ENCODE measurements at places on chromosomes 12 and 14.

- DNase-seq = no peak
Measured at GRCh38 chr14:105858676-105859025, 332.3 kb downstream of the TMEM121 start.

- peak; percentile 37 for DNase-seq
Measured at GRCh38 chr12:104177663-104178501, 37.7 kb upstream of the TXNRD1 start.

GRCh38 chr14:75286313-75286712, 7.7 kb downstream of the FOS start:
- DNase-seq = no peak

DNA sequence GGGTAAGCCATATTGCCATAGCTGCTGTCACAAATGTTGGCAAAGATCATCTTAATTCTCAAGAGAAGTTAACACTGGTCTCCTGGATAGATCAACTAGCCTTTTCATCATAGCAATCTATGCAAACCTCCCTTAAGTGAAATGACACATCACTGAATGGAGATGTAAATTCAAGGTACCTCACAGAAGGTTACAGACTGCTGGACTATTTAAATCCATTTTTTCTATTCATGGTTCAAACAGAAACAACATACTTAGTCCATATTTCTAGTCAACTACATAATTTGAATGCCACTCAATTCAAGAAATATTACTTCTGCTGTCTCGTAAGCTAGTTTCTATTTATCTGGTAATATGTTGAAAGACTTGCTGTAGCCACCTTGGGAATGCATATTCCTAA, 748.3 kb downstream of the C12orf50 start:
- DNase-seq = no peak

DNA sequence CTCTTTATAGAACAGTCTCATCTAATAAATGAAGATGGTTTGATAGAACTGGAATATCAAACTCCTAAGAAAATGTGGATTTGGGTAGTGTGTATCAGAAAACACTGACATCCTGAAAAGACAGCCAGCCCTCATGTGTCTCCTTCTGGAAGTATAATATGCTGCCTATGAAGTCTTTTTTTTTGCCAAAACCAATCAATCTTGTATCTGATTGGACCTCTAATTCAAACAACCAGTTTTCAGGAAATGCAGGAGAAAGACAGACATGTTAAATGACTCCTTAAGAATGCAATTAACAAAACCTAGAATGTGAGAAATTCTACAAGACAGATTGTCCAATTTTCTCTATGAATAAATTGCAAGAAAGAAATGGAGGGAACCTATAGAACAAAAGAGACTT, 34.3 kb downstream of the MYO1H start:
- no peak for DNase-seq

DNA sequence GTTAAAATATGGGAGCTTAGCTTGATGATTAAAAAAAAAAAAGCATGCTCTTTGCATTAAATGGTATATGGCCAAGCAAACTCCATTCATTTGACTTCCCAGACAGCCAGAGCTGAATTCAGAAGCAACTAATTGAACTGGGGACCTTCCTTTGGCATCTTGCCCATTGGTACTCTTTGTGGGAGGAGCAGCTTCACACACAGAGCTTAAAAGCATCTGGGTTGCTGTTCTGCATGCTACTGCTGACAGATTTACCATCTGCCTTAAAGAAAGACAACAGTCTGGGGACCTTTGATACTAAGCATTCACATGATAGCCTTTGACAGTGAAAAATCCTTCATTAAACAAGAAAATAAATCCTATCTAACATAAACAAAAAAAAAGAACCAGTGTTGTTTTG, 977.9 kb downstream of the TMTC2 start:
- DNase-seq = peak; percentile 86

DNA sequence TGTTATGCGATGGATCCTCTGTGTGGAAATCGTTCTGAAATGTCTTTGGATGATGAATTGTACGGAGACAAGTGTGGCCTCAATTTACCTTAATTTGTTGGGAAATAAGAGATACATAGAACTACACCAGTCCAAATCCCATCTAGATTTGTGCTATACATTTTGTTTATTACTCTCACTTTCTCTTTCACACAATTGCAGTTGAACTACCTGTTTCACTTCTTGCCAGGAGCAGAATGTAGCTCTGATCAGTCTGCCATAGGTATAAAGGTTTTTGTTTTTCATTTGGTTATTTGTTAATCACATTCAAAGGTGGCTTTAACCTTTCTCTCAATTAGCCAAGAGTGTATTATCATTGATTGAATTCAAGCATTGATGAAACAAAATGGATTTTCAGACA, 268.2 kb downstream of the SNAPC1 start:
- no peak for DNase-seq

GRCh38 chr12:51334764-51335163, 10.8 kb upstream of the BIN2 start:
- no peak for DNase-seq

DNA sequence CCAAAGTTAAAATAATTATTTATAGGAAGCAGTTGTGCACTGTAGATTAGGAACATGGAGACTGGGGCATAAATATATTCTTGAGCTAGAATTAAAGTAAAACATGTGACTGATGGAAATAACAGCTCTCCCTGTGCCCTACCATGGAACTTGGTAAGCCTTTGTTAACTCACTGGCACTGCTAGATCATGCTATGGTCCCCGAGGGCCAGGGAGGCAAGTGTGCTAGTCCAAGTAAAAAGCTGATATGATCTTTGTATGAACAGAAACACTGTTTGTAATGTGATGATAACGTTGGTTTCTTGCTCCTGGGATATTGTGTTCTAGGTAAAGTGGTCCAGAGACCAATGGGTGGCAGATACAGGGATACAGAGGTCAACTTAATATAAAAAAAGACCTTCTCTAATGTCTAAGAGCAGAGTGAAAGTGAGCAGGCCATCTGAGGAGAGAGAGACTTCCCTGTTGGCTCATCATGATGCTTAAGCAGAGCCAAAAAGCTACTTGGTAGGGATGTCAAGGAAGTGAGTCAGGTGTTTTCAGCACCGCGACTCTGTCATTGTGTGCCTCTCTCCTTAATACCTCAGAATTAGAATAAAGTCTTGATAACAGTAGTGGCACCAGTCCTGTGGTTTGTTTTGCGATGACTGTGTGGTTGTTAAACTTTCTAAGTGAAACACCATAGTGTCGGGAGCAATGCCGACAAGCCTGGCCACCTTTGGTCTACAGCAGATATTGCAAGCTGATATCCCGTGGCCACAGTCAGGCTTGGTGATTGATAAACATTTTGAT, 27.6 kb downstream of the BICD1 start:
- DNase-seq = peak; percentile 63

GRCh38 chr14:92756446-92756845, 8.0 kb upstream of the LGMN start:
- DNase-seq = no peak

- no peak for DNase-seq
Measured at GRCh38 chr12:72673853-72674252, 401.7 kb downstream of the TRHDE start.

- DNase-seq = no peak
Measured at GRCh38 chr12:116057356-116057755, 220.1 kb downstream of the MED13L start.

- no peak for DNase-seq
Measured at GRCh38 chr12:13425766-13426165, 229.2 kb downstream of the EMP1 start.

- no peak for DNase-seq
Measured at GRCh38 chr14:32169191-32169590, 32.7 kb upstream of the RNU6-7 start.

DNA sequence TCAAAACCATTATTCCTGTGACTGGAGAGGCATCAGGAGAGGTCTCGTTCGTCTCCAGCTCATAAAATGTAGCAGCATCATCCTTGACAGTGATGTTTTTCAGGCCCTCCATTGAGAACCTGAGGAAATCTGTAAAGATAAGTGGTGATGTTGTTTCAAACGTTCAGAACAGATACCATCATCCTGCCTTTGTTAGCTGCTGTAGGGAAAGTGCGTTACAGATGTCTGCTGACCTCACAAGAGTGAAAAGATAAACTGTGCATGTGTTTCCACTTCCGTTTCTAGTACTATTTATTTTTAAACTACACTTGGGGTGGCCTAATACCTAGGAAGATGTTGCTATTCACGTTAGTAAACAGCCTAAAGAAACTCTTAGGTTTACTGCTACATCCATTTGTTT, 28.4 kb downstream of the BCL2L14 start:
- DNase-seq = no peak

GRCh38 chr12:116609319-116610114, 50.3 kb downstream of the MAP1LC3B2 start:
- DNase-seq = no peak

DNA sequence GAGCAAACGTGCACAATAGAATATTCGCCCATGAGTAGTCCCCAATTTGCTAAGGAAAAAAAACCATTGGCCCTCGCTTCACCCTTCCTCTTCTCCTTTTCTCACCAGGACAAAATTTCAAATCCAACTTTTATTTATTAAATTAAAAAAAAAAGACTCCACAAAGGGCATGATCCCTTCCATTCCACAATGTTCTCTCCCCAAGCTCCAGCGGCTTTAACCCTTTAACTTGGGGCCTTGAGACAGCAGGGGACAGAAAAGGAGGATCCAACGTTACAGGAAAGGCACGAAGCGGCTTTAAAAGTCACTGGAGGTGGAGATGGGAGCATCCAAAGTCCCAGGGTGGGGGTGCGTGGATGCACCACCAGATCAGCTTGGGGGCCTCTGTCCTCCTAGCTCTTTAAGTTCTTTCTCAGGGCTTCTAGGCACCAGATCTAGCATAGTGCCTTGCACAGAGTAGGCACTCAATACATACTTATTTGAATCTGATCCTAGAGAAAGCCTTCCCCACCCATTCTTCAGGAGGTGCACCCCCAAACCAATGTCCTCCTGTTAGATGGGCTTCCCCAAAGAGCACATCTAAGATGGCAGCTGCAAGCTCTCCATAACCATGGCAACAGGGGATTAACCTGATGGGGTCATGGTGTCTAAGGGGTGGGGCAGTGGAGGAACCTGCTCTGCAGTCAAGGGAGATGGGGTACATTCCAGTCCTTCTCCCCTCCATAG, 5.2 kb upstream of the AAAS start:
- DNase-seq = no peak

DNA sequence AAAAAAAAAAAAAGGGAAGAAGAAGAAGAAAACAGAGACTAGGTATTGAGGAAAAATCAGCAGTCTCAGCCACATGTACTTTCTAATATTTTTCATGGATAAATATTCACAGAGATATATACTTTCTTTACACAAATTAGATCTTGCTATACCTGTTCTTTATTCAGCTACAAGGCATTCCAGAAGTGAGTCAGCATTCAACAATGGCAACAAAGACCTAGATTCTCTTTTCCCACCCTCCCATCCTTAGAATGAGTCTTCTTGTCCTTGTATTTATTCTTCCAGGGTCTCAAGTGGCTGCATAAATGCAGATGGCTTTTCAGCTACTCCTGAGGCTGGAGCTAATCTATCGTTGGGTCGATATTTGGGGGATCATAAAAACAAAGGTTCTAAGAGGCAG, 93.0 kb downstream of the NT5DC3 start:
- no peak for DNase-seq

DNA sequence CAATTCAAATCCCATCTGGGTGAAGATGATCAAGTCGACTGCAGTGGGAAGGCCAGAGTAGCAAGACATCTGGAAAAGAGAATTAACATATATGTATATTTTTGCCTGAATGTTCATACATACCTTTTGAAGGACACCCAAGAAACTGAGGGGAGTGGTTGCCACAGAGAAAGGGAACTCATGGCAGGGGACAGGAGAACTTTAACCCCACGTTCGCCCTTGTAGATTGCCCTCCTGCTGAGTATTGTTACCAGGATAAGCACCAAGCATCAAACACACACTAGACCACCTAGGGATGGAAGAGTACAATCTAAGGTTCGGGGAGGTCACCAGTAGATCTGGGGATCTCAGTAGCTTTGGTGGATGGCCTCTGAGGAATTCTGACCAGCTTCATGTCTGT, 9.7 kb downstream of the KRT1 start:
- DNase-seq = no peak

GRCh38 chr12:55862286-55862685, 19.6 kb upstream of the MMP19 start:
- DNase-seq = no peak

DNA sequence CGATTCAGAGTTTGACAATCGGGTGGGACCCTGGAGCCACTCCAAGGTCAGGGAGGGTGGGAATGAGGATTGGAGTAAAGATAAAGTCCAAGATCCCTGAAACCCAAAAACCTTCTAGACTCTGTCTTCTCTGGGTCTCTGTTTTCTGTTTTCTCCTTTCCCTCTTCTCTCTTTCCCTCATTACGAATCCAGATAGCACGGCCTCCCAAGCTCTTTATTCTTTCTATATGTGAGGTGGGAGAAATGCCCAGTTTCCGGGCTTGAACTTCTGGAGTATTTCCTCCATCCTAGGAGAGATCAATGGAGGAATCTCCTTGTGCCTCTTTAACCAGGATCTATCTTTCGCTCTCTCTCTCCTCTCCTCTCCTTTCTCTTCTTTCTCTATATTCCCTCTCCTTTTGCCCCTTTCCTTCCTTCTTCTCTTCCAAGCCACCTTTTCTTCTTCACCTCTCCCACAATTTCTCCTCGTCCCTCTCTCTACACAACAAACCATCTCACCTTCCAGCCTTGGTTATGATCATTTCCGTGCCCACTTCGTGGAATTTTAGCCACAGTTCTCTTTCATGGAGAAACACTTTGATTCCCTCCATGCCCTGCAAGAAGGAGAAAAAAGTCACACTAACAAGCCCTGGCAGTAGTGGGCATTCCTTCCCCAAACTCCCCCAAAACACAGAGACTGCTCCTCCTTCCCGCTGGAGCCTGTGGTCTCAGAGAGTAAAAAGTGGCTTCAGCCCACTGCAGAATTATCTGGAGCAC, 4.4 kb downstream of the TBX5 start:
- DNase-seq = no peak

DNA sequence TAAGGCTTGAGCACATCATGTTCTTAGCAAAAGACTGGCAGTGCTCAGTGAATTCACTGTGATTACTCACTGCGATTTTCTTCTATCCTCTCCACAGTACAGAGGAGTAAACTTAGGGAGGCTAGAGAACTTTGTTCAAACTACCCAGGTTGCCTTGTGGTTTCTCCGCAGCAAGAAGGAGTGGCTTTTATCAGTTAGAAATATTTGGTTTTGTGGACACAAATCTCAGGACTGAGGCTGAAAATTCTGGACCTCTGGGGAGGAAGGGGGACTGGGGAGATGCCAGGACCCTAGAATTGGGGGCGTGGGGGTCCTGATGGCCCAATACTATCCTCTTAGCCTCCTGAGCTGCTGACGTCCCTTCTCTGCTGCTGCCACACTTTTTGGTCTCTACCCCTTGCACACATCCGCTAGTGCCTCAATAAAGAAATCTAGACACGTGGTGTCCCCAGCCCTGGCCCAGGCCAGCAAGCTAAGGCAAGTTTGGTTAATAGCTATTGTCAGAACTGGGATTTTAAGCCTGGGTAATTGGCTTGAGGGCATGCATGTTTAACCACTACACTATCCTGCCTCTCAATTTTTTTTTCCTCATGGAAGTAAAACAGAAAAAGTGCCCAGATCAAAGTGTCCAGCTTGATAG, 842 bp downstream of the OAS2 start:
- no peak for DNase-seq

Data from NCI-H446 treated with DMSO at 0.1 percent for 48 hours (cell line).